Activated CD4-positive, alpha-beta T cell treated with anti-CD3 and anti-CD28 coated beads, Interleukin-2, amount 10 ng/mL, durations not matched to agents 24 days and 14 days (primary cell): ENCODE measurements at places on chromosomes 13 and 19. TPM values are rescaled to one million over a fixed set of nuclear protein-coding genes. Genes with fewer than 3 reads are reported as not detected.

GRCh38 chr13:97781891-97782305 is 171.6 kb upstream of the IPO5 start:
- DNase-seq: no peak
- H3K27me3 ChIP-seq: no peaks in the 10 kb centered on the region
- no peak overlapping the region for H3K4me3 ChIP-seq
- H3K4me1 ChIP-seq: no peaks in the 10 kb centered on the region
- no peaks in the 10 kb centered on the region for H3K36me3 ChIP-seq
- H3K27ac ChIP-seq: no peak overlapping the region

Gene PGLYRP1
- not detected in 2 replicates for total RNA-seq

DNA sequence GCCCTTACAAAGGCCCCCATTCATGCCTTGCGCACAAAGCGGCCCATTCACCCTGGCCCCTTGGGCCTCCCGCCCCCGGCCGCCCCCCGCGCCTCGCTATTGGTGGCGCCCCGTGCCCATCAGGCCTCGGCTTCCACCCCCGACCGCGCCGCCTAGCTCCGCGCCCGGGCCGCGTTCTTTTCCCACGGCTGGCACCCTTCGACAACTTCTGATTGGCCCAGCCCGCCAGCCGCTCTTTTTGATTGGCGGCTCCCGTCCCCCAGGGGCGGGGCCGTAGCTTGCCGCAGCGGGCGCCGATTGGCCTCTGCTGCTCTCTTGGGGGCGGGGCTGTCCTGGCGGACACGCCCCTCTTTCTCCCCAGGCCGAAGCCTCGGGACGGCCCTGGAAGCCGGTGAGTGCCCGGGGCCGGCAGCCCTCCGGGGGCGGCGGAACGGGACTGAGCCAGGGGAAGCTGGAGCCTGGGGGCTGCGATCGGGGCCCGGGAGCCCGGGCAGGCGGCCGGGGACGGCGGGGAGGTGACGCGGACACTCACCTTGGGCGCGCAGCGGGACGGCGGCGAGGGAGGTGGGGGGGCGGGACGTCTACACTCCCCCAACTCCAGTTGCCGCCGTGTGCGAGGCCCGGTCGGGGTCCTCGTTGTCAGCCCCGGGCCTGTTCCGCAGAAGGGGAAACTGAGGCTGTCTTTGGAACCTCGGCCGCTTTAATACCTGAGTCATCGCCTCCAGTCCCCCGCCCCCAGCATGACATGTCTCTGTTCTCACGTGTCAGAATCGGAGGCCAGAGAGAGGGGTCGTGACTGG is at the start of gene MYH14:
Gene MYH14 (plus strand): TSS at position 342 of the 800 bp plus-strand sequence. CDS start 6,744 bp downstream, outside the sequence.
- H3K4me1 ChIP-seq: no peaks in the 10 kb centered on the region
- no peak within 1 kb of the TSS for H3K27ac ChIP-seq
- H3K4me3 ChIP-seq: no peak within 1 kb of the TSS
- peaks cover 34% of the 10 kb centered on the region for H3K27me3 ChIP-seq
- H3K36me3 ChIP-seq: peaks cover 2% of the 10 kb centered on the region

Gene VASP
- total RNA-seq: 215 and 219 TPM in 2 replicates

DNA sequence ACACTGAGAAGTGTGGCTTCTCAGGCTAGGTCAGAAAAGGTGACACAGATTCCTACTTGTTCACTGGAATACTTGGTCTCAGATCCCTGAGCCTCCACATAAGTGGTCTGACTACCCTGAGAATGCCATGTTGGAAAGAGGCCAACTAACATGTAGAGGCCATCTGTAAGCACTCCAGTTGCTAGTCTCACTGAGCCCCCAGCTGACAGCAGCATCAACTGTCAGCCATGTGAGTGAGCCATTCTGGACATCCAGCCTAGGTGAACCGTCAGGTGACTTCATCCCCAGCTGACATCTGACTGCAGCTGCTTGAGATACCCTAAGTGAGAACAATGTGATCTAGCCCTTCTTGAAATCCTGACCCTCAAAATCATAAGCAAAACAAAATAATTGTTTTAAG is 18.1 kb upstream of the ARL11 start:
- H3K27ac ChIP-seq: no peak overlapping the region
- H3K4me3 ChIP-seq: no peak overlapping the region
- H3K27me3 ChIP-seq: peaks cover 3% of the 10 kb centered on the region
- H3K4me1 ChIP-seq: peaks cover 2% of the 10 kb centered on the region
- no peak for DNase-seq

DNA sequence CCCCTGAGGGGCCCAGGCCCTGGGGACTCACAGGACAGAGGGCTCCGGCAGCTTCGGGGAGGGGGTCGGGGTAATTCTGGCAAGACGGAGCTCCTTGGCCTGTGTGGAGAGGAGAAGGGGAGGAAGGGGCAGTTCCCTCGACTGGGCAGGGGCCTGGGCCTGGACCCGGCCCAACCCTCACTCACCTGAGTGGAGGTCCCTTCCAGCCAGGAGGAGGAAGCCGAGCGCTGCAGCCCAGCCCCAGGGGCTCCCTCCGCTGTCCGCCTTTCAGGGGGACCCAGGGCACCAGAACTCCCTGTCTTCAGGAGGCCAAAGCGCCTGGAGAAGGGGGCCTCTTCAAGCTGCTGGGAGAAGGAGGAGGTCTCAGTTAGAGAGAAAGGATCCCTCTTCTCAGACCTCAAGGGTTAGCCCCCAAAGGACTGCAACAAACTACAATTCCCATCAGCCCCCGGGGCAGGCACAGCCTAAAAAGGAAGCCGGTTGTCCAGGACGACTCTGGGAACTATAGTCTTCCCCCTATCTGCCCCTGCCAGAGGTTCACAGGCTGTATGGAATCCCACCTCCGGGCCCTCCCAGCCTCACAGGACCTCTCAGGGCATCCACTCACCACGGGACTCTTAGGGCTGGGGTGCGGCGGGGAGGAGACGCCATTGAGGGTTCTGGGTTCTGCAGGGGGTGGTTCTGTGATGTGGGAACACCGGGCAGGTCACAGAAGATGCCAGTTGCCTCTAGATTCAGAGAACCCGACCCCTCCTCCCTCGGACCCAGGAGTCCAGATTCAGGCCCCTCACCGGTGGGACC is 19.8 kb downstream of the EPS8L1 start:
- H3K36me3 ChIP-seq: peaks cover 15% of the 10 kb centered on the region
- H3K4me1 ChIP-seq: no peaks in the 10 kb centered on the region
- H3K4me3 ChIP-seq: no peak overlapping the region
- no peaks in the 10 kb centered on the region for H3K27me3 ChIP-seq
- no peak overlapping the region for H3K27ac ChIP-seq

DNA sequence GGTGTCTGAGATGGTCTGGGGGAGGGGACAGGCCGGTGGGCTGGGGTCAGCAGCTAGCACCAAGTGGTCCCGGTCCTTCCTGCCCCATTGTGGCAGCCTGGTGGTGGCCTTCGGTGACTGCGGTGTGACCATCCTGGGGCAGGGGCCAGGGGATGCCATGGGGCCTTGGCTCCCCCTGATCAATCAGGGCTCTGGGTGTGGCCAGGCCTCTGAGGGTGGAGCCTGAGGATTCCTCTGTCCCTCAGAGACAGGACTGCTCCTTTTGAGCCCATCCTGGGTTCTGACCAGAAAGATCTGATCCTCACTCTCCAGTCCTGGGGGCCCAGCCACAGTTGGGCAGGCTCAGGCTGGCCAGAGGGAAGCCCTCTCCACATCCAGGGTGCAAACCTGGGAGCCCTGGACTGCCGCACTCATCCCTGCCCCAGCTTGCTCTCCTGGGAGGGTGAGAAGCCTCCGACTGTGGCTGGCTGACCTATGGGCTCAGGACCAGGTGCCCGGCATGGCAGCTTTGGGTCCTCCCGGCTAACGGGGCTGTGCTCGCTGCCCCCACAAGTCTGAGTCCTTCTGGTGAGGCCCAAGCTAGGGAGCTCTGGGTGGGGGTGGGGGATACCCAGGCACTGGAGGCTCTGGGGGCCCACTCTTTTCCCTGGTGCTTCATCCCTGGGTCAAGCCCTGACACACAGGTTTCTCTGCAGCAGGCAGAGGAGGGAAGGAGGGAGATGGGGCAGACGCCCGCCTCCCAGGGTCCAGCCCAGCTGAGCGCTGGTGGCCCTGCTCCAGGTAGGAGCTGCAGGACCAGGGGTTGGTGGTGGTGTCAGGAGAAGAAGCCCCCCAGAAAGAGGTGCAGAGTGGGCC is 59.5 kb downstream of the IER2 start:
- no peaks in the 10 kb centered on the region for H3K27me3 ChIP-seq
- peaks cover 14% of the 10 kb centered on the region for H3K4me1 ChIP-seq
- DNase-seq: no peak
- peak overlapping the region; percentile 72 for H3K27ac ChIP-seq

Gene SULT2B1
- not detected in 2 replicates for total RNA-seq

- H3K4me3 ChIP-seq: no peak overlapping the region
- no peaks in the 10 kb centered on the region for H3K27me3 ChIP-seq
- no peak for DNase-seq
- H3K36me3 ChIP-seq: peaks cover 5% of the 10 kb centered on the region
Observed at GRCh38 chr19:38032951-38033350, 125.9 kb downstream of the SIPA1L3 start.

DNA sequence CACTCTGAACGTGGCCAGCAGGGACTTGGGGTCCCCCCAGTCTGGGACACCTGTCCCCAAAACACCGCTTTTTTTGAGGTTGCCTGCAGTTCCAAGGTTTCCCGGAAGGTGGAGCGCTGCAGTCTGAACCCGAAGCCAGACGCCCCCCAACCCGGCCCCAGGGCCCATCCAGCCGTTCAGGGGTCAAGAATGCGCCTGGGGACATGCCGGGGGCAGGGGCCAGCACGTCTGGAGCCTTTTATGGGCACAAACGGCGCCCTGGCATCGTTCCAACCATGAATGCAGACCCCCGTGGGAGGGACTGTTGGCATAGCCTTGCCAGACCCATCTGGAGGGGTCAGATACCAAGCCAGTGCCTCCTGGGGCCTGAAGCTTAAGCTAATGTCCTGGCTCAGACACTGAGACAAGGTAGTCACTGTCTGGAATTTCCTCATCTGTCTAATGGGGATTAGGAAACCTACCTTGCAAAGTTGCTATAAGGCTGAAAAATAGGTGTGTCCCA is 6.9 kb downstream of the S1PR5 start:
- peak; percentile 92 for DNase-seq
- H3K4me3 ChIP-seq: no peak overlapping the region
- peaks cover 22% of the 10 kb centered on the region for H3K4me1 ChIP-seq
- peaks cover 26% of the 10 kb centered on the region for H3K27me3 ChIP-seq
- H3K36me3 ChIP-seq: no peaks in the 10 kb centered on the region

Gene C19orf44
- 4.9 and 5.4 TPM in 2 replicates for total RNA-seq

GRCh38 chr13:90686442-90686841 is 661.0 kb upstream of the MIR17HG start:
- no peak overlapping the region for H3K4me3 ChIP-seq
- no peak overlapping the region for H3K27ac ChIP-seq
- H3K27me3 ChIP-seq: no peaks in the 10 kb centered on the region
- DNase-seq: no peak

Gene KLK12
- not detected in 2 replicates for total RNA-seq

Gene CGB5
- total RNA-seq: not detected in 2 replicates

- H3K36me3 ChIP-seq: peaks cover 45% of the 10 kb centered on the region
- DNase-seq: no peak
- no peaks in the 10 kb centered on the region for H3K27me3 ChIP-seq
- H3K4me3 ChIP-seq: no peak overlapping the region
Observed at GRCh38 chr19:49792829-49793560, 20.1 kb downstream of the FUZ start.
